Astrocyte of the spinal cord (primary cell): ENCODE measurements at places on chromosomes 3 and 15.

DNA sequence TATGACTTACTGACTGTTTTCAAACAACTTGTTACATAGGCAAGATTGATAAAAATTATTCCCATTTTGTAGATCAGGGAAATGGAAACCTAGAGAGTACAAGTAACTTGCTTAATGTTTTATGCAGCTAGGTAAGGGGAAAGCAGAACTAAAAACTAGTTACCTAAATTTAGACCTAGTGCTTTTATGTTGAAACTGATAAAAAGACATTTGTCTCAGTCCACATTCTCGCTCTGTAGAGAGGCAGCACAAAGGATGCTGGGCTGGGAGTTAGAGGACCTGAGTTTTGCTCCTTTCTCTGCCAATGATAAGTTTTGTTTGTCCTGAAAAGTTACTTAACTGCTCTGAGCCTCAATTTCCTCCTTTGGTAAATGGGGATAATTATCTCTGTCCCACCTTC, 17.4 kb downstream of the TIMP4 start:
- DNase-seq = no peak

DNA sequence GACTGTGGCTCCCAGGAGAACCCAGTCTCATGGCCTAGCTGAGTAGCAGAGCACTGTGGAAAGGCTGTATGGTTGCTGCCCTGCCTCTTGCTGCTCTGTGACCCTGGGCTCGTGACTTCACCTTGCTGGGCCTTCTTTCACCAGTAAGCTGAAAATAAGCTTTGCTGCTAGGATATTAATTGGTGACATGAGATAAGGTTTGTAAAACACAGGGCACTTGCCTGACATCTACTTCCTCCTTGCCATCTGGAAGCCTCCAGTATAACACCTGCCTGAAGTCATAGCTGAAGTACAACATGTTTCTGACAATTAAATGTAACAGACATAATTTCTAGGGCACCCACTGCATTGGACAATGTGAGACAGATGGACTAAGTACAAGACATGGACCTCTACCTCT, 53.6 kb downstream of the CLEC3B start:
- no peak for DNase-seq

GRCh38 chr3:3015185-3016089, 94.7 kb downstream of the IL5RA start:
- DNase-seq = peak; percentile 10

DNA sequence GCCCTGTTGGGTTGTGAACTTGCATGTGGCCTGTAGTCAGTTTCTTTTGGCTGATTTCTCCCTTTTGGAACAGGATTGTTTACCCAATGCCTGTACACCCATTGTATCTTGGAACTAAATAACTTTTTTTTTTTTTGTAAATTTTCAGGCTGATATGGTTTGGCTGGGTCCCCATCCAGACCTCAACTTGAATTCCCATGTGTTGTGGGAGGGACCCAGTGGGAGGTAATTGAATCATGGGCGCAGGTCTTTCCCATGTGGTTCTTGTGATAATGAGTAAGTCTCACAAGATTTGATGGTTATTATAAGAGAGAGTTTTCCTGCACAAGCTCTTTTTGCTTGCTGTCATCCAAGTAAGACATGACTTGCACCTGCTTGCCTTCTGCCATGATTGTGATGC, 253.8 kb upstream of the GBE1 start:
- peak; percentile 67 for DNase-seq

GRCh38 chr3:62289922-62290321, 83.4 kb downstream of the FEZF2 start:
- DNase-seq = no peak

DNA sequence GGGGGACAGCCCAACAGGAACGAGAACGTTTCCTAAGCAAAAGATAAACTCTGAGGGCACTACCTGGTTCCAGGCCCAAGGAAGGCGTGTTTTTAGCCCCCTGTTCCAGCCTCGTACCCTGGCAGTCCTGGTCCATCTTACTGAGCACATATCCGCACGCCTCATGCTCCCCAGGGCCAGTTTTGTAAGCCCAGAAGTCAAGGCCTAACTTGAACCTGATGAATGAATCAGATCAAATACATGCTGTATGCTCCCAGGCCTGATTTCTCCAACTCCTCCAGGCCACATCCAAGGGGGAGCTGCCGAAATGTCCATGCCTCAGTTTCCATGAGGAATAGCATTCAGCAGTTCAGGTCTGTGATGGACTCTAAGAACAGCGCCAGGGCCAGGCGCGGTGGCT, 14.3 kb upstream of the DOCK3 start:
- no peak for DNase-seq

GRCh38 chr3:65748326-65748725, 290.4 kb downstream of the MAGI1 start:
- DNase-seq = no peak

DNA sequence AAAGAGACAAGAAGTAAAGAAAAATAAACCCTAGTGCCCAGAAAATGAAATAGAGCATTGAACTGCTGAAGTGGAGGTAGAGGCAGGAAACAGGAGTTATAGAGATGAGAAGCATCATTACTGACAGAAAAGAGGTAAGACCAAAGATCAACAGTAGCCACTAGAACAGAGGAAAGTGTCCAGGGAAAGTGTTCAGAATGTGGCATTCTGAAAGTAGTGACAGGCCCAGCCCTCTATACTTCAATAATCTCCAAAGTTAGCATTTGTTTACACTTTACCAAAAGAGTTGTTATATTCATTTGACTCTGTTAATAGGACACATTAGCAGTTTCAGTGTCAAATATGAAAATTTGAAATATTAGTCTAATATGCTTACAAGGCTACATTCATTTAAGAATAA, 727.1 kb upstream of the NECTIN3 start:
- DNase-seq = no peak

- no peak for DNase-seq
Observed at GRCh38 chr3:14332392-14332791, 70.0 kb upstream of the SLC6A6 start.

DNA sequence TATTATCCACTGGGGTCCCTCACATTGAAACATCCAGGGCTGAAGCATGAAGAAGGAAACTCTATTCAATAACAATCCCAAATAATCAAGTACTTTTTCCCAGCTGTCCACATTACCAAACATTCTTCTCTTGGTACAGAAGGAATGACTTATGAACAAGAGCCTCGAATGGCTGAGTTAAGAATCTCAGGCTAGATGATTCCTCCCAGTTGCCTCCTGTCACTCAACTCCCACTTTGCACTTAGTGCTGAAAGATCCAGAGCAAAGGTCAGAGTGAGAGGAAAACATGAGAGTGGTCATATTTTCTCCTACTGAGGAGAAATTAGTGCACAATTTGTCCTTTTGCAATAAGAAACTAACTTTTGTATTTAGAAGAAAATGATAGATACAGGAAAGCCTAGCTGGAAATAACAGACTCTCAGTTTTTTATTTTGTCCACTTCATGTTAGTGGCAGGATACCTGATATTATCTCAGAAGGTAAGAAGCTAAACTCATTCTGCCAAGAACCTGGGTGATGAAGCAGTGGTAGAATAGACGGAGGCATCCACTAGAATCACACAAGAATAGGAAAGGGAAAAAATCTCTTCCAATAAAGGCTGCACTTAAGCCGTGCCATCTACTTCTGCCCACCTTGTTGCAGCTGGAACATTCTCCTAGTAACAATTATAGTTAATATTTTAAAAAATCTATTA, 46.2 kb downstream of the GADL1 start:
- DNase-seq = no peak

DNA sequence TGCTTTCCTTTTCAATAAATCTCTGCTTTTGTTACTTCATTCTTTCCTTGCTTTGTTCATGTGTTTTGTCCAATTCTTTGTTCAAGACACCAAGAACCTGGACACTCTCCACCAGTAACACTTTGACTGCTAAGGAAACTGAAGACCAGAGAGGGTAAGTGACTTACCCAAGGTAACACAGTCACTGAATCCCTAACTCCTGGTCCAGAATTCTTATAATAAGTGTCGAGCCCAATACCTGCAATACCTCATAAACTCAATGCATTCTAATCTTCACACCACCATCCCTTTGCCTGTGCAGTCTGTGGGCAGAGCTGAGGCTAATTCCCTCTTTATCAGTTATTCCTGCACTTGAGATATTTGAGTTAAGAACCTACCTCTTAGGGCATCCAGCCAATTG, 237.8 kb downstream of the UACA start:
- DNase-seq = no peak

DNA sequence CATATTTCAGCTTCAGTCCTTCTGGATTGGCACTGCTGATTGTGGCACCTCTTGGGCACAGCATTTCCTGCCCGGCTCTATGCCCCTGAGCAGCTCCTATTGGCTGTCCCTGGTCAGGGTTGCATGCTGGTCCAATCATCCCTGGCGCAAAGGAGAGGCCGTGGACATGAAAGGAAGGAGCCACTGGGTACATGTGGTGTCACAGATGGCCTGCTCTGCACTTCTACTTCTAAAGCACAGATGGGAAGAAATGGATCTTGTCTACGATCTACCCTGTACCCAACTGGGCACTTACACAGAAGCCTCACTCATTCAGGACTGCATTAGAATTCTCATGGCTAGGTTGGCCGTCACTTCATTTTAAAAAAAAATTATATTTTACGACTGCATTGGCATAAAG, 232.5 kb downstream of the SHQ1 start:
- DNase-seq = no peak

DNA sequence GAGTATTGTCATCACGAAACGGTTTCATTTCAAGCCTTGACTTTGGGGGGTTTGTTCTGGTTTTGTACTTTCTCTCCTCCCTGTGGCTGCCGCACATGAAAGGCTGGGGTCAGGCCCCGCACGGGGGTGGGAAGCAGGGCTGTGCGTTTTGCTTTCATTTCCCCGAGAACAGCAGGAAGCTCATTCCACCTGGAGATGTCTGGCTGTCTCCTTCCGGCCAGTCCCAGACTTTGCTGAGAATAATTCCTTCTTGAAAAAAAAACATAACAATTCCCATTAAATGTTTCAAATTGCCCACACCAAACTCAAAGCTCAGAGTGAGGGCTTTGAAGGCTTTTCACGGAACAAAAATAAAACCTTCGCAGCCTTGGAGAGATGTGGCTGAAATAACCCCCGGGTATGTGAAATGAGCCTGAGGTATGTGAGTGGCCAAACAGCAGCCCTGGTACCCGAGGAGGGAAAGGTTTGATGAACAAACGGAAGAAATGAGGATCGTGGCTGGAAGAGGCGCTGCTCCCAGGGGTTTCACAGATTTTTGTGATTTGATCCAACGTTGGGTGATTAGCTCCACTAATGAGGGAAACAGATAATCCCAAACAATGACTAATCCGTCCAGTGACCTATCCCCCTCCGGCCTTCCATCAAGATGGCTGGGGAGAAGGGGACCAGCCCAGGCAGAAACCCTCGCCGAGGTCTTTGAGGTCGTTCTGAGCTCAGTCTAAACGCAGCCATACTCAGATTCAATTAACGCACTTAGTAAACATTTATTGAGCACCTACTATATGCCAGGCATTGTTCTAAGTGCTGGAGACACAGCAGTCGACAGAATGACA, 126.9 kb upstream of the MEF2A start:
- peak; percentile 61 for DNase-seq

DNA sequence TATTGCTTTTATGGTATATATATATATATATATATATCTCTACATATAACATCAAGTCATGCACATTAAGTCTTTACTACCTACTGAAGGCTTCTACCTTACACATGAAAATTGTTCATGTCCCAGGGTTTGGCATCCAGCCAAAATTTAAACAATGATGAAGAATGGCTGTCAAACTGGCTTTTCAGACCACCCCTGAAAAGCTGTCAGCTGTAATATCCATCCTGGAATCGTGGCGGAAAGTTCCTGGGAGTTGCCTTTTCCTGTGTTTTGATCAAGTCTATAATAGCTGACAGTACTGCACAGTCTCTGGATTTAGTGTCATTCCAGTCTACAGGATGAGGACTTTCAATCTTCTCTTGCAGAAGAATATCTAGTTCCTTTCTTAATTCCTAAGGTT, 48.3 kb downstream of the DHX36 start:
- no peak for DNase-seq

- DNase-seq = no peak
Observed at GRCh38 chr15:41855261-41855961, 16.8 kb downstream of the PLA2G4B start.

DNA sequence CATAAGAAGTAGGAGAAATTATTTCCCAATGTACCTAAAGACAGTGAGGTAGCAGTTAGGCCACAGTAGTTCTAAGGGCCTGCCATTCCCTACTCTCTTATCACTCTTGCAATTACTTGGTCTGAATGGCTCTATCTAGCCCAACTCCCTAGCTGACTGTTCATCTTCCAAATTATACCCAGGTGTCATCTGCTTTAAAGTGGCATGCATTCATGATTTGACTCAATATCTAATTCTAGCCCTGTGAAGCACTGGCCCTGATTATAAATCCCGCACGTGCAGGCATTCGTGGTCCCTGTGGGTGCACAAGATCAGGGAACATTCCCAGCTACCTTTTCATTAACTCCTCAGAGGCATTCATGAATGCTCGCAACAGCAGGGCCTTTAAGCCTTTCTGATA, 43.1 kb upstream of the ZNF774 start:
- DNase-seq = no peak

- no peak for DNase-seq
Observed at GRCh38 chr3:116058844-116059243, 386.4 kb downstream of the LSAMP start.

DNA sequence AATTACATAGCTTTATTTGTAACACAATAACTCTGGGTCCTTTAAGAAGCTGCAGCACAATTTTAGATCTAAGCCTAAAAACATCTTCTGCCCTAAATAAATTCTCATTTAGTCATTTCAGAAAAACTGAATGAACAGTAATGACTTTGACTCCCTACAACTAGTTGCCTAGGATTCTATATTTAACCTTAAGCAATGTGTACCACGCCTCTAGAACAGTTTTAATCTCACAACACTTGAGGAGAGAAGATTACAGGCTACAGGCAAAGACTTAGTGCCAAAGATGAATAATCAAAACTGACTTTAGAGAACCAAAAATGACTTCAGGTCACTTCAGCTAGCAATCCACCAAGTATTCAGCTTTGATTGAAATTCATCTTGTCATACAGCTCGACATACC, 192.8 kb downstream of the ULK4 start:
- DNase-seq = no peak

DNA sequence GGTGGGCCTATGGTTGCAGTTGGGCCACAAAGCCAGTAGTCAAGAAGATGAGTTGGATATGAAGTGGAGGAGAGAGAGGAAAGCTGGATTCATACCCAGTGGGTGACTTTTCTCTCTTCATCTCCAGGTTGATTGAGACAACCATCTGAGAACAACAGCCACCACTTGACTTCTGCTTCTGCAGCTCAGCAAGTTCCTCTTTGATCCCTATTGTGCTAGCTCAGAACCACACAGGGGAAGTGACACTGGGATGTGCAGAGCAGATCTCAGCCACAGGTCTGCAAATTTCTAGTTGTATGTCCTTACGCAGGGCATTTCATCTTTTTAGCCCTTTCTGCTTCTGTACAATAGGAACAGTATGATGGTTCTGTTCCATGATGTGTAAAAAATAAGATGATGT, 459.2 kb upstream of the ARRDC4 start:
- no peak for DNase-seq

DNA sequence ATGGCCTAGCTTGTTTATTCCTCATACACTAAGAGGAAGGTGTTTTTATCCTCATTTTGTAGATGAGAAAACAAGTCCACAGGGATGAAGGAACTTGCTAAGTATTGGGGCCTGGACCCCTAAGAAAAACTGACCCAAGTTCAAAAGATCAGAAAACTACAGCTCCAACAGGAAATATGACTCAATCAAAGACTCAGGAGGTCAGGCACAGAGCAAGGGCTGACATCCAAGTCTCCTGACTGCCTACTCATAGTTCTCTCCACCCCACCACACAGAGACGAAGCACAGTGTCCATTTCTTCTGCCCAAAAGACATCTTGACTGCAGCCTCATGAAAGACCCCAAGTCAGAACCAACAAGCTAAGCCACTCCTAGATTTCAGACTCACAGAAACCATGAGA, 26.9 kb upstream of the TPM1 start:
- peak; percentile 69 for DNase-seq
